ENCODE measurements at places on chromosomes 7 and 10.

GRCh38 chr10:47051741-47052238 is 140.6 kb downstream of the PTPN20 start:
- DNase-seq: no peak

DNA sequence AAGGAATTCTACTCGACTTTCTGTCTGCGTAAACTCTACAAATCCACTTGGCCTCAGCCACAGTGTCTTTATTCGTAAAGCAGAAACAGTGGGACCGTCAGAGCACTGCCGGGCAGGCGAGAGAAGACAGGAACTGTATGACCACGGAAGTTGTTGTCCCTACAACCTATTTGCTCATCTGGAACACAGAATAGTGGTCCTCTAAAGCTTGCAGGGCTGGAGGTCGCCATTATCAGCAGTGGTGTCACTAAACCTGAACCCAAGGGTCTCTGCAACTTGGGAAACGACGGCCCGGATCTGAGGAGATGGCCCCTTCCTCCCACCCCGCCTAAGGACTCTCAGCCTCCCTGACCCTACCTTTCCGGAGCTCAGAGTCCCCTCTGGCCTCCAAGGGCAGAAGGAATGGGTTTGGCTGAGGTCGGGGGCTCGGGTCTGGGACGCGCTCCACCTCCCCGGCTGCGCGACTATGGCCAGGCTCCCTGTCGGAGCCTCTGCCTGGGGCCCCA is 442 bp downstream of the STYXL1 start:
- no peak for DNase-seq

DNA sequence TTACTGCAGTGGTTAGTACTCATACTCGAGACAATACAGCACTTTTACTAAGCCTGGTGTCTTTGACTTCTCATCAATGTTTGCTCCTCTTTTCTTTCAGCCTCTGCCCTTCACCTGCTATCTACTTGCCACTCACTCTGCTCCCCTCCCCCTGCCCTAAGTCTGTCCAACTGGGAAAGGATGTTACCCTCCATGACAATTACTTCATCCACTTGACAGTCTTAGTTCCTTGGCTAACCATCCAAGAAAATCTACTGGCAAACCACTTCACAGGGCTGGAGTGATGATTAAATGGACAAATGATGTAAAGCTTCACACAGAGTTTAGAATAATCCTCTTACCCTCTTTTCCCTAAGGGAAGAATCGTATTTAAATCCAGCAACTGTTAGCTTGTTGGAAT is 8.2 kb upstream of the DLD start:
- no peak for DNase-seq

- DNase-seq: no peak
Observed at GRCh38 chr10:70918851-70919530, 30.6 kb upstream of the PCBD1 start.

DNA sequence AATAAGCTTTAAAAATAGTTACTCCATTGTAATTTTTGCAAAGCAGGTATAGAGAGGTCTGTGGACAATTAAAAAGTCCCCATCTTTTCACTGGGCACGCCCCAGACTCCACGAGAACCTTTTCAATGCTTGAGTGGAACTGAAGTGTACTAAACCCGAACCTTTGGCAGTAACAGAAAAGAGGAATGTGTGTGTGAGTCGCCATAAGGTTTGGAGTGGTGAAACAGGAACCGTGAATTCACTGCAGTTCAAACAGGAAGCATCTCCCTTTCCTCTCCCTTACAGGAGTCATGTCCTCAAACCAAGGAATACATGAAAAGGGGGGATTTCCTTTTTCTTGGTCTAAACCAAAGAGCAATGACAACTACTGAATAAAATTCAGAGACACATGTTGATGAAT is 23.2 kb downstream of the NDUFB2 start:
- no peak for DNase-seq

DNA sequence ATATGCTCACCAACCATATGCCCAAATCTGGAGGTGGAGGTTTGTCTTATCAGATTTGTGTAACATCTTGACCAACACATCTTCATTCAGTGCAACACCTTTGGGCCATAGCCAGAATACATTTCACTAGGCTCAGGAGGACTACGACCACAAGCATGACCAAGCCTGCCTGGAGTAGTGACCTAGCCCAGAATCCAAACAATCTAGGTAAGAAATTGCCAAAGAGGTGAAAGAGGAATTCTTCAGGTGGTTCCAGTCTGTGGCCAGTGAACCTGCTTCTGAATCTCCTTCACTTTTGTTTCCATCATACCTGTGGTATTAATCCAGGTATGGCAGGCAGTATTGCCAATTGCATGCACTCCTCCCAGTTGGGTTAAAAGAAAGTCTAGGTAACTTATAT is 112.8 kb upstream of the RAB18 start:
- no peak for DNase-seq

- no peak for DNase-seq
Observed at GRCh38 chr7:25429731-25430130, 201.4 kb upstream of the NPVF start.

- DNase-seq: no peak
Observed at GRCh38 chr10:69449841-69450240, 1.4 kb upstream of the TSPAN15 start.

- DNase-seq: no peak
Observed at GRCh38 chr10:45282061-45282460, 33.3 kb downstream of the OR13A1 start.

DNA sequence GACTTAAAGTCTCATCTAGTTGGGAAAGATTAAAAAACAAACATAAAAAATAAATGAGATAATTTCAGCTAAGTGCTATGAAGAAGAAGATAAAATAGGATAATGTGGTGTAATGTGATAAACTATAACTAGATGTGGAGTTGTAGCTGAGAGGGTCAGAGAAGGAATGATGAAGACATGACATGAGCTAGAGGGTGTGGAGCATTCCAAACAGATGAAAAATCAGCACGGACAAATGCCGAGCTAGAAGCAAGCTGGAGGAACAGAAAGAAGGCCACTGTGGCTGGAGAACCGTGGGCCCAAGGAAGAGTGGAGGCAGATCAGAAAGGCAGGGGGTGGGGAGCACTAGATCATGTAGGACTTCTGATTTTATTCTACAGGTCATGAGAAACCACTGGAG is 70.6 kb downstream of the CDK6 start:
- DNase-seq: no peak

GRCh38 chr10:132648072-132648850 is 110.7 kb downstream of the INPP5A start:
- no peak for DNase-seq

All from SIG-M5 (cell line).